Urinary bladder (tissue), 4 donors: ENCODE measurements at places on chromosomes 13 and 19. TPM values are rescaled to one million over a fixed set of nuclear protein-coding genes. Genes with fewer than 3 reads are reported as not detected.

MCEMP1 gene
- total RNA-seq = 0.26 TPM

ATF5 gene
- total RNA-seq = 2.4 TPM

PLK5 gene
- total RNA-seq = 0.37 TPM

APOC4 gene
- not detected for total RNA-seq

PTH2 gene
- total RNA-seq = not detected

AKT1S1 gene
- total RNA-seq = 4.7 TPM

PSG1 gene
- not detected for total RNA-seq

ZFP14 gene
- 25.6 TPM for total RNA-seq

MUC16 gene
- total RNA-seq = under 0.01 TPM

HIF3A gene
- 41.0 TPM for total RNA-seq

C19orf81 gene
- total RNA-seq = not detected

KLK5 gene
- total RNA-seq = not detected

DACH1 gene
- total RNA-seq = 26.4 TPM

PSG6 gene
- not detected for total RNA-seq

NDUFA7 gene
- 11.6 TPM for total RNA-seq
